Purkinje cell (primary cell): ENCODE measurements at places on chromosomes 3 and 15. TPM values are rescaled to one million over a fixed set of nuclear protein-coding genes. Genes with fewer than 3 reads are reported as not detected.

Gene MAGI1
- 10.8 and 16.4 TPM in 2 replicates for polyA plus RNA-seq

Gene CCRL2
- 0.15 TPM in 1 of 2 replicates, not detected in the other for polyA plus RNA-seq

Gene CISH
- polyA plus RNA-seq: 0.14 TPM in 1 of 2 replicates, not detected in the other

Gene DUOXA1
- not detected in 2 replicates for polyA plus RNA-seq
